ENCODE measurements at places on chromosomes 11 and 22.

DNA sequence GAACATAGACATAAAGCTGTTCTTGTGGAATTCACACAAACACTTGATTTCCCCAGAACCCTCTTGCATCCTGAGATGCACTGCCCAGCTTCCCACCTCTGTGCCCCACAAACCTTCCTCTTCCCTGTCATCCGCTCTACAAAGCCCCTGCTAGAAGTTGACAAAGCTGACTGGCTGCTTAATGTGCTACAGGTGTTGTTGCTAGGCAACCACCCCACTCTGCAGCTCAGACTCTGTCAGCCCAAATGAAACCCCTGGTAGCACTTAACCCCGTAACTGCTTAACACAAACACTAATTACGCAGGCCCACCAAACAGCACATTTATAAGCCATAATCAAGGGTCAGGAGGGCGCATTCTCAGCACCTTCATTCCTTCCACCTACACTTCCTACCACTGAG is 172.0 kb upstream of the CADM1 start:
- DNase-seq, result no peak

DNA sequence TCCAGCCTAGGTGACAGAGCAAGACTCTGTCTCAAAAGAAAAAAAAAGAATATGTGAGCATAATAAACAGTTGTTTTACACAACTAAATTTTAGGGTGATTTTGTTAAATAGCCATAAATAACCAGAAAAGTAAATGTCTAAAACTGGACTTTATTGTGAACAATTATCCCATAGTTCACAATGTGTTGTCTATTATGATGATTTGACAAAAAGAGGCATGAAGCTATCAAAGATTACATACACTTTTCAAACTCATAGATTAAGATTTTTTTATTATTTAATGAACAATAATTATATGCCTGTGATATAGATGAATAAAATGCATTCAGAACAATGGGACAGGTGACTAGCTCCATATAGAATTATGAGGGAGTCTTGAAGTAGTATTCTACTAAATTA is 27.0 kb upstream of the MTMR2 start:
- DNase-seq, result no peak

GRCh38 chr11:11247086-11247485 is 106.0 kb downstream of the CSNK2A3 start:
- no peak for DNase-seq

- no peak for DNase-seq
These were observed 22.4 kb downstream of the CPT1A start for GRCh38 chr11:68819362-68819761.

GRCh38 chr11:34154059-34154875 is 48.8 kb downstream of the NAT10 start:
- no peak for DNase-seq

All from HTR-8/SVneo (cell line).